ENCODE measurements at places on chromosomes 2 and 18. TPM values are rescaled to one million over a fixed set of nuclear protein-coding genes. Genes with fewer than 3 reads are reported as not detected.

ORC2 gene
- total RNA-seq = 45.5 TPM

DNAJC5G gene
- total RNA-seq = 0.25 TPM

EPB41L3 gene
- 7.1 TPM for total RNA-seq

CRYGD gene
- total RNA-seq = not detected

DNA sequence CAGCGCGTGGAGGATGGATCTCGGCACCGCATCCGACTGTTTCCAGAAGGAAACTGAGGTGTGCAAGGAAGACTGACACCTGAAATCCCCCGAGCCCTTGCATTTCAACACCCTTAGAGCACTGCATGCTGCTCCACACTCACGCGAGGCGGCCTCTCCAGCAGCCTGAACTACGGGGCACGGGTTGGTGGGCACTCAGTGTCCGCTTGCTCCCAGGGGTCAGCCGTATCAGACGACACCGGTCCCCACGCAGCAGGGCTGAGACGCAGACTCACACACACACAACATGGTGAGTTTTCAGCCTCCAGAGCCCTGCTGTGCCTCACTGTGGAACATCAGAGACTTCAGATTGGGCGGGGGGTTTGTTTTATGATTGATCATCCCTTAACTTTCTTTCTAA is 269.9 kb downstream of the TWIST2 start:
- no peaks in the 10 kb centered on the region for H3K4me1 ChIP-seq
- DNase-seq = no peak
- no peak overlapping the region for H3K27ac ChIP-seq
- H3K27me3 ChIP-seq = no peaks in the 10 kb centered on the region
- H3K36me3 ChIP-seq = no peaks in the 10 kb centered on the region

DNA sequence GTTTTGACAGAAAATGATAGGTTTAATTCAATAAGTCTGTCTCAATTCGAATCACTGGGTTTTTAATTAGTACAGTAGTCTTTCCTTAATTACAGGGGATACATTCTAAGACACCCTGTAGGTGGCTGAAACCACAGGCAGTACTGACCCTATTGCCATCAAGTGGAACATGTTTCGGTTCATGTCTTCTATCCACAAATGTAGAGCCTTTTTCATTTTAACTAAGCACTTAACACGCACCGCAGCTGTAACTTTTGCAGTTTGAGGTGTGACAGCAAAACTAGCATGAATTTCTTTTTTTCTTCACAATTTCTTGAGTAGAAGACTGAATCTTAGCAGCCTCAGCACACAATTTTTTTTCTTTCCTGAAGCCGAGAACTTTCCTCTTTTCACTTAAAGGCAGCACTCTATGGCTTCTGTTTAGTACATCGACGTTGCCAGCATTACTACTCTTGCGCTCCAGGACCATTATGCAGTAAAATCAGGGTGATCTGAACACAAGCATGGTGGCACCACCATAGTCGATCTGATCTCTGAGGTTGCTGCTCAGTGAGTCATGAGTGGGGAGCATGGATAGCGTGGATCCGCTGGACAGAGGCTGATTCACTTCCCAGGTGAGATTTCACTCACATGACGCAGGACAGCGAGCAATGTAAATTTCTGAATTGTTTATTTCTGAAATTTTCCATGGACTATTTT is 805.1 kb downstream of the RNF144A start:
- DNase-seq = no peak
- no peaks in the 10 kb centered on the region for H3K36me3 ChIP-seq
- no peaks in the 10 kb centered on the region for H3K27me3 ChIP-seq
- H3K4me3 ChIP-seq = no peak overlapping the region

DNA sequence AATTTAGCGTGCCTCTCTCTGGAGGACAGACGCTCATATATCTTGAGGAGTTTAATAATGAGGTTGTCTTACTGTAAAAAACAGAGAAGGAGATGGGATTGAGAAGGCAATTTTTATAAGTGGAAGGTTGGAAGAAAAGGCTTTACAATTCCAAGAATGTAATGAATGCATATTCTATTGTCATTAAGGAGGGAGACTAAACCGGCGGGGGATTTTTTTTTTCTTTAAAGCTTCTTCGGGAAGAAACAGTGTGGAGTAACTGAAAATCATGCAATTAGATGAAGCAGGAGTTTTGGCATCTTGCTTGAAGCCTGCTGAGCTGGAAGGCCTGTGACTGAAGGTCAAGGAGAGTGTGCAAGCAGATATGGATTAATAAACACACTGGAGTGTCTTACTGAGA is 124.4 kb downstream of the HRH4 start:
- H3K27ac ChIP-seq = no peak overlapping the region

GRCh38 chr2:177658309-177658708 is 265.7 kb downstream of the AGPS start:
- no peaks in the 10 kb centered on the region for H3K36me3 ChIP-seq
- no peak for DNase-seq
- H3K4me1 ChIP-seq = no peaks in the 10 kb centered on the region
- H3K27ac ChIP-seq = no peak overlapping the region

DNA sequence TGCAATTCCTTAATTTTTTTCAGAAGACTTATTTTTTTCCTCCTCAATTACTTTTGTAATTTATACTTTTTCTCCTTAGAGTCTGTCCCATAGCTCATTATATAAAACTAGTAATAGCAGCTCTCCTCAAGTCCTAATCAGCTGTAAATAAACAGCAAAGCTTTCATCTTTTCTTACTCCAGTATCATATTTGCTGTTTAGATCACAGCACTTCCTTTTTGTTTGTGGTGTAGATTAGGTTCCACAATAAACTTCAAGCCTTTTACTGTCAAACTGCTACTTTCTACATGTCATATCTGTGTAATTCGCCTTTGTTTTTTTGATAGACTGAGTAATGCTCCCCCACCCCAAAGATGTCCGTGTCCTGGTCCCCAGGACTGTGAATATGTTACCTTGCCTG is 25.5 kb downstream of the GCG start:
- no peak for DNase-seq
- peaks cover 15% of the 10 kb centered on the region for H3K4me1 ChIP-seq
- H3K27ac ChIP-seq = no peak overlapping the region
- no peak overlapping the region for H3K4me3 ChIP-seq

- DNase-seq = no peak
- no peaks in the 10 kb centered on the region for H3K27me3 ChIP-seq
- H3K4me1 ChIP-seq = peaks cover 7% of the 10 kb centered on the region
Observed at GRCh38 chr2:65231892-65232477, 4.4 kb downstream of the ACTR2 start.

DNA sequence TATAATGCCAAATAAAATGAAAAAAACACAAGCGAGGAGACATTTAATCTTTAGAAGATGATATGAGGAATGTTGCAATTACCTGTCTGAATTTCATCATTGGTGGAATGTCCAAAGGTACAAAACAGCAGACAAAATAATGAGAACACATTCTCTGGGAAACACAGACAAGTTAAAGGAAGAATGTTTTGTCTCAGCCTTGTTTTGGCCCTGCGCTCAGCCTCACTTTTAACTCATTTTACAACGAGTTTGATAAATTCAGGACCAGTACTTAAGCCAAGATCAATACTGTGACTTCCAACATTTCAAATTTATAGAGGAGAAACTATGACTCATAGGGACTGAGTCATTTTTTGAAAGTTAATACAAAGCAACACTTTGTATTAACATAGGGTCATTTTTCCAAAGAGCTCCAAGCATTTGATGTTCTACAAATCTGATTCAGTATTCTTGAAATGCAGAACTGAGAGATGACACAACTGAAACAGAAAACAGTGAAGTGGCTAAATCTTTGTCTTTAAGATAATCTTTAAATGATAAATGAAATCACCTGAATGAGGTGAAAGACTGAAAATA is 833.2 kb upstream of the CHAC2 start:
- H3K27ac ChIP-seq = no peak overlapping the region
- H3K36me3 ChIP-seq = no peaks in the 10 kb centered on the region
- H3K4me1 ChIP-seq = no peaks in the 10 kb centered on the region
- no peak overlapping the region for H3K4me3 ChIP-seq

DNA sequence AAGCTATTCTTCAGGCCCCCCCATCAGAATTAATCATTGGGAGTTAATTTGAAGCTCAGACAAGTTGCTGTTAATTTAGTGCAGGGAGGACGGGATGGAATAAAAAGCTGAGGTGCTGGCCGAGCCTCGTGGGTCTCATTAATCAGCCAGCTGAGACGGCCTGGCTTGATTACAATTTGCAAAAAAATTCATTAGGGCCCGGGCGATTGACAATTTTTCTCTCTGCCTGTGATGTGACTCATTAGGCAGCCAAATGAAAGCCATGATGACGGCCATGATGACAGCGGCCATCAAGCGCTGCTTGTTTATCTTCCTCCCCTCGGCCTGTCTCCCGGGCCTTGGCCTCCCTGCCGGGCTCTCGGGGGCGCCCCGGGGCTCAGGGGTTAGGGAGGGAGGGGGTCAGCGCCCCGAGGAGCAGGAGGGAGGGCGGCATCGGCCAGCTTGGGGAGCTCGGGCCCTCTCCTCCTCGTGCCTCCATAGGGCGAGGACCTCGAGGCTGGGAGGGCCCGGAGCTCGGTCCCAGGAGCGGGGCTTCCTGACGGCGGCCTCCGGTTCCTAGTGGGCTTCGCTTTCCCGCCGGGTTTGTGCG is 5.2 kb downstream of the GBX2 start:
- no peak overlapping the region for H3K27ac ChIP-seq
- DNase-seq = no peak
- no peaks in the 10 kb centered on the region for H3K36me3 ChIP-seq
- H3K27me3 ChIP-seq = no peaks in the 10 kb centered on the region
- H3K4me3 ChIP-seq = no peak overlapping the region

DNA sequence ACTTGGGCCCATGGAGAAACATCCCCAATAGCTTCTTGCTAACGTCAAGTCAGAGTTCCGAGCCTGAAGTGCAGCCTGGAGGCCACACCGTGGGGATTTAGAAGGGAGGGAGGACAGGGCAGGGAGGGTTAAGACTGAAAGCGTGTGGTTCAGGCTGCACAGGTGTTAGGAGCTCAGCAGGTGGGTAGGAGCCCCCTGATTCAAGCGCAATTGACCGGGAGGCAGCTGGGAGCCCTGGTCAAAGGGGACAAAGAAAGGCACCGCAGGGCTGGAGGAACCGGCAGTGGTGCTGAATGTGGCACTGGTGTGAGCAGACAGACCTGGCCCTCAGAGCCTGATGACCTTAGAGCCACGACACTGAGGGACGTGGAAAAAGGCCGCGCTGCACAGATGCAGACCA is 149.6 kb downstream of the TMEM18 start:
- H3K27me3 ChIP-seq = no peaks in the 10 kb centered on the region
- H3K36me3 ChIP-seq = no peaks in the 10 kb centered on the region
- no peak for DNase-seq
- H3K4me1 ChIP-seq = no peaks in the 10 kb centered on the region
- H3K27ac ChIP-seq = no peak overlapping the region
